SHP77 treated with DMSO at 0.1 percent for 48 hours (cell line): ENCODE measurements at places on chromosomes 5 and 9.

GRCh38 chr9:117233016-117233415 is 181.8 kb downstream of the ASTN2 start:
- DNase-seq = no peak

GRCh38 chr5:60945813-60946187 is 795 bp downstream of the NDUFAF2 start:
- no peak for DNase-seq

GRCh38 chr5:72509401-72509800 is 2.2 kb upstream of the ZNF366 start:
- DNase-seq = no peak

GRCh38 chr9:76873821-76874220 is 32.1 kb downstream of the PRUNE2 start:
- no peak for DNase-seq

- DNase-seq = no peak
These were observed 24.4 kb upstream of the TRIO start for GRCh38 chr5:14118551-14119320.

DNA sequence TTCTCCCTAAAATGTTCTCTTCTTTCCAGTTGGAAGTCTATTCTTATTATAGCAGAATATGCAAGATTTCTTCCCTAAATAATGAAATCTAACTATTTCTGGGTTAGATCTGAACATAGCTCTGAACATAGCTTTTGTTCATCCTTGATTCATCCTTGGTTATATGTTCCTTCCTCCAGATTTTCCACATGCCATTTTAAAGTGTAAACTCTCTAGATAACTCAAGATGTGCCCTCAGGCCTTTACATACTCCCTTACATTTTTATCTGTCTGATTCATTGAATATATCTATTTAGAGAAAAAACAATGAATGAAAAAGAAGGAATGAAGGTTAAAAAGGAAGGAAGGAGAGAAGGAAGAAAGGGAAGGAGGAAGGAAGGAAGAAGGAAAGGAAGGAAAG is 100.9 kb downstream of the FBXO38 start:
- no peak for DNase-seq

- DNase-seq = no peak
These were observed 70.5 kb downstream of the PPARGC1B start for GRCh38 chr5:149800633-149801032.

DNA sequence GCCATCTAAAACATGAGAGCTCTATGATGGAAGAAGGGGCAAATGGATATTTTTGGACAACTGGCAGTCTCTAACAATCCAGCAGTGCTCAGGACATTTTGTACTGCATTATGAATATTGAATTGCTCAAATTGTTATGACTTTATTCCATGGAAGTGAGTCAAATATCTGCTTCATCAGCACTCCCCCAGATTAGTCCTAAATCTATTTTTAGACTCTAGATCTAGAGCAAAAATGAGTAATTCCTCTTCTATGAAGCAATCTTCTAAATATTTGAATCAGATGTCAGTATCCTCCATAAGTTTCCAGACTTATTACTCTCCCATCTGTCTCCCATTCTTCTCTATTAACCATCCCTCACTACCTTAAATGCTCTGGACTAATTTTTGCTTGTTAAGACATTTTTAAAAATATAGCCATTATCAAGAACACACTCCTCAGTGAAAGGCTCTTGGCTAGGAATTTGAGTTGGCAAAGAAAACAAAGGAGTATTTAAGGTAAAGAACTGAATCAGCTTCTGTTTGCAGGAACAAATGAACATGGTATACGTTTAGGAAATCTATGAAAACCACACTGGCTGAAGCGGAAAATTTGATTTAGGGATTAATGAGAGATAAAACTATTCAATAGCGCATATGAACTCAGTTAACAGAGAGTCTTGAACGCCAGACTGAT is 300.9 kb downstream of the MCTP1 start:
- no peak for DNase-seq

- DNase-seq = no peak
These were observed 162.5 kb downstream of the SPOCK1 start for GRCh38 chr5:137336565-137337120.

- peak; percentile 22 for DNase-seq
These were observed 3.1 kb downstream of the IER5L start for GRCh38 chr9:129174724-129175514.

- DNase-seq = no peak
These were observed 73.7 kb downstream of the PDE4D start for GRCh38 chr5:59819806-59820205.

DNA sequence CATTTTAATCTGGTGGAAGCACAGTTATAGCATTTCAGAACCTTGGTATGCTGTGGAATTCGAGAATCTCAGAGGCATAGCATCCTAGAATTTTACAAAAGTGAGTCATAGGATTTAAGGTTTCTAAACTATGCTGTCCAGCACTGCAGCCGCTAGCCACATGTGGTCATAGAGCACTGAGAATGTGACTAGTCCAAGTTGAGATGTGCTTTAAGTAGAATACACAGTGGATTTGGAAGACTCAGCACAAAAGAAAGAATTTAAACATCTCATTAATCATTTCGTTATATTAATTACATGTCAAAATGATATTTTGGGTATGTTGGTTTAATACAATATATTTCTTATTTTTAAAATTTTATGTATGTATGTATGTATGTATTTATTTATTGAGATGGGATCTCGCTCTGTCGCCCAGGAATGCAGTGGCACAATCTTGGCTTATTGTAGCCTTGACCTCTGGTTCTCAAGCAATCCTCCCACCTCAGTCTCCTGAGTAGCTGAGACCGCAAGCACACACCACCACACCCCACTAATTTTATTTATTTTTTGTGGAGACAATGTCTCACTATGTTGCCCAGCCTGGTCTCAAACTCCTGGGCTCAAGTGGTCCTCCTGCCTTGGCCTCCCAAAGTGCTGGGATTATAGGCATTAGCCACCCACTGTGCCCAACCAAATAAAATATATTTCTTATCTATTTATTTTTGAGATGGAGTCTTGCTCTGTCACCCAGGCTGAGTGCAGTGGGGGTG is 20.4 kb upstream of the RPS14 start:
- DNase-seq = no peak
